Stimulated activated CD4-positive, alpha-beta T cell treated with anti-CD3 and anti-CD28 coated beads, Interleukin-1b, Interleukin-23, amount 100 ng/mL, for 24 hours (primary cell): ENCODE measurements at places on chromosomes 7 and 10.

- no peak for DNase-seq
These were observed 19.4 kb upstream of the AKR1C1 start for GRCh38 chr10:4943821-4944220.

DNA sequence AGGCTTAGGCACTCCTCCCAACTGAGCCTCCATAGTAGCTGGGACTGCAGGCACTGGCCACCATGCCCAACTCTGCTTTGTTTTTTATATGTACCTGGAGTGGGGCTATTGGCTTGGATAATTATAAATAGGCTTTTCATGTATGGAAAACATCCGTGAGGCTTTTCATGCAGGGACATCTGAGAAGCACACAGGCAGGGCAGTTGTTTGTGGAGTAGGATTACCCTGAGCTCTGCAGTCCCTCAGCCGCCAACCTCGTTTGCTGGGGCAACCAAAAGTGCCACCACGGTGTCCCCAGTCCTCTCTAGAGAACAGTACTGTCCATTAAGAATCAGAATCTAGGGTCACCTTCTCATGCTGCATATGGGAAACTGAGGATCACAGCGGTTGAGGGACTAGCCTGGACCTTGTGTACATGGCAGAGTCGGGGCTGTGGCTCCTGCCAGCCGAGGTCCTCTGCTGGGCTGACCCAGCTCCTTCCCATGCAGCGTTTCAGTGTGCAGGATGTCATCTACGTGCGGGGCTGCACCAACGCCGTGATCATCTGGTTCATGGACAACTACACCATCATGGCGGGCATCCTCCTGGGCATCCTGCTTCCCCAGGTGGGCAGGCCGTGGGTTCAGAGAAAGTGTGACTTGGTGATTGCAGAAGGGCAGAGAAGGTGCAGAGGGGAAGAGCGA, 54.5 kb downstream of the TSPAN15 start:
- DNase-seq, result no peak

DNA sequence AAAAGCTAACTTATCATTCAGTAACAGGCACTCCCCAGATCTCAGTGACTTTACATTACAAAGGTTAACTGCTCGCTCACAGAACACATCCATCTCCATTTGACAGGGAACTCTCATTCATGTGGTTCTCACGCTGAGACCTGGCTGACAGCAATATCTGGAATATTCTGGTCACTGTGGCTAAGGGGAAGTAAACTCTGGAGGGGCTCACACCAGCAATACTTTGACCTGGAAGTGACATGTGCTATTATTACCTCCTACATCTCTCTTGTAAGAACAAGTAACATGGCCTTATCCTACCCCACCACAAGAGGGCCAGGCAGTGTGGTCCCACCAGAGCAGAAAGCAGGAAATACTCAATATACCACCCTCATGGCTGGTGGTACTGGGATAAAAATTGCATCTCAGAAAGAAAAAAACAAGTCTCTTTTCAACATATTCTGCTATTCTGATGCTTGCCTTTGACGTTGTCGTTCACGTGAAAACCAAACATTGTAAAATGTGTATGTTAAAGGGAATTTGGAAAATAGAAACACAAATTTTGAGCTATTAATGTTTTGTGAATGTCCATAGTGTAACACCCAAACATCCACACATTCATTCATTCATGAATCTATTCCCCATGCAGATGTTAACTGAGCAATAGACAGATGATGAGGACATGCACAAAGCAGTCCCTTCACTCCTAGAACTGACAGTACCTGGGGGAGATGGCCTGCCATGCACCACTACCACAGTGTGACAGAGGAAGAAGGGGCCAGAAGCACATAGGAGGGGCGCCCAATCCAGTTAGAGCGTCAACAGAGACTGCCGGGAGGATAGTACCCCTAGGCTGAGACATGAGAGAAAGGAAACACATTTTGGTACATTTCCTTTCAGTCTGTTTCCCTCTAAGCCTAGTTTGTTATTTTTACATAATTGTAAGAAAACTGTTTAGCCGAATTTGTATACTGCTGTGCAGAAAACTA, 166.0 kb upstream of the SP4 start:
- DNase-seq, result no peak

GRCh38 chr7:75809396-75809795, 4.2 kb downstream of the CCL24 start:
- DNase-seq, result no peak

DNA sequence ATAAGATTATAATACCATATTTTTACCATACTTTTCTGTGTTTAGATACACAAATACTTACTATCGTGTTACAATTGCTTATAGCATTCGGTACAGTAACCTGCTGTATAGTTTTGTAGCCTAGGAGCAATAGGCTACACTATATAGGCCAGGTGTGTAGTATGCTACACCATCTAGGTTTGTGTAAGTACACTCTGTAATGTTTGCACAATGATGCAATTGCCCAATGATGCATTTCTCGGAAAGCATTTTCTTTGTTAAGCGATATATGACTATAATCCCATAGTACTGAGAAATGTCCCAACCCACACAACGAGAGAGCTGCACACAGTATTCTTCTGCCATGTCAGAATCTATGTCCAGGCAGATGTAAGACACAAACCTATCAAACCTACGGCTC, 160.0 kb downstream of the NEBL start:
- DNase-seq, result no peak

DNA sequence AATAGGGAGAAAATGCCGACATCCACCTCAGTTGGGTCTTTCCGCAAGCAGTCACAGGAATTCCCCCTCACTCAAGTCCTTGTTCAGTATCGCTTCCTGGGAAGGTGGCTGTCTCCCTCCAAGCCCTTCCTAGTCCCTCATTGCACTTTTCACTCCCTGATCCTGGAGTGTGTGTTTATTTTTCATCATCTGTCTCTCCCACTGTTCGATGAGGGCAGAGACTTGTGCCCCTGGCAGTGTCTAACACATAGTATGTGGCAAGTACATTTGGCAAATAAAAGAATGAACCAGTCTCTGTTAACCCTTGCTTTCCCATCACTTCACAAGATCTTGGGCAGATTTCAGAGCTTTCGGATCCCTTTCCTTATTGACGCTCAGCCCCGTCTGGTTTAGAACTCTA, 24.0 kb upstream of the CACUL1 start:
- DNase-seq, result no peak

DNA sequence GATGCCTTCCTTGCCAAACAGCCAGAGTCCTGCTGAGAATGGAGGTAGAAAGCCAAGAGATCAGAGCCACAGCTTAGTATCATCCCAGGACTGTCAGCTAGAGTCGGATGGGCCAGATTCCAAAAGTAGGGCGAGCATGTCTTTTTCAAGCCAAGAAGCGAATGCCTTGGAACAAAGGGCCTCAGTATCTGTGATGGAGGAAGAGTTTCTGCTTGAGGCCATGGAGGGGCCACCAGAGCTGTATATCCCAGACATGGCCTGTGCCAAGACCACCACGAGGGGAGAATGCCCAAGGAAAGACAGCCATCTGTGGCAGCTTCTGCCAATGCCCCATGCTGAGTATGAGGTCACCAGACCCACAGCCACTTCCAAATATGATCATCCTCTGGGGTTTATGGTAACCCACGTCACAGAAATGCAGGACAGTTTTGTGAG, 44.3 kb upstream of the PPP1R17 start:
- no peak for DNase-seq

GRCh38 chr10:34624323-34625153, 190.6 kb downstream of the PARD3 start:
- no peak for DNase-seq

GRCh38 chr10:35328404-35329037, 7.8 kb upstream of the CCNY start:
- no peak for DNase-seq

DNA sequence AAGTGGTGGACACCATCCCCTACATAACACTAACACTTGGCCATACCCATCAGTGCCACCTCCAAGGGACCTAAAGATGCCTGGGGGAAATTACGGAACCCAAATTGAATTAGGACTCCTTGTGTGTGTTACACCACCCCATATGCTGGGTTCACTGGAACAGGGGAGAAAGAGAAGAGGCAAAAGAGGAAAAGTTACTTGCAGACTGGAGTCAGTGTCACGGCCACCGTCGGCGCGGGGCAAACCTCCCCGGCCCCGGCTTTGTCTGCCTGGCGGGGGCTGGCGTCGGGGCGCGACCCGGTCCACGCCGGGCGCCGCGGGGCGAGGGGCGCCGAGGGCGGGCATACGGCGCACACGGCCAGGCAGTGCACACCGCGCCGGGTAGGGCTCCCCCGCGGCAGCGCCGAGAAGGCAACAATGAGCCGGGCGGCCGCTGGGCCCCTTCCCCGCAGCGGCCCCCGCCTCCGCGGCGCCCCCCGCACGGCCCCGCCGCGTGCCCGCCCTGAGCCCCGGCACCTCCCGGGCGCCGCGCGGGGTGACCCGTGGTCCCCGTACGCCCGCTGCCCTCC, 171.1 kb downstream of the FAM107B start:
- DNase-seq, result no peak

DNA sequence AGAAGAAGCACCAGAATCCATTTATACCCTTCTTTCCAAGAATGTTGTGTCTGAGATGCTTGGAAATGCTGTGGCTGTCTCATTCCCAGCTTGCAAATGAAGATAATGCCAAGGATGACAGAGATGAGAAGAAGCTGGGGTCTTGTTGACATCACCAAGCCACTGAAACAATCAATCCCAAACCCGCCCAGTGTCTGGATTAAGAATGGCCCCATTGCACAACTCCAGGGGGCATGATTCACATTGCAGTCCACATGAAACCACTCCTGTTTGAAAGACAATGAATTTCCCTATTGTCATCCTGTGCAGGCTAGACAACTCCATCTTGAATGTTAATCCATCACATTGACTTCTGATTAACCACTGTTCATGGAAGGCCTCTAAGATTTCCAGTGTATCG, 28.6 kb downstream of the SORBS1 start:
- no peak for DNase-seq

DNA sequence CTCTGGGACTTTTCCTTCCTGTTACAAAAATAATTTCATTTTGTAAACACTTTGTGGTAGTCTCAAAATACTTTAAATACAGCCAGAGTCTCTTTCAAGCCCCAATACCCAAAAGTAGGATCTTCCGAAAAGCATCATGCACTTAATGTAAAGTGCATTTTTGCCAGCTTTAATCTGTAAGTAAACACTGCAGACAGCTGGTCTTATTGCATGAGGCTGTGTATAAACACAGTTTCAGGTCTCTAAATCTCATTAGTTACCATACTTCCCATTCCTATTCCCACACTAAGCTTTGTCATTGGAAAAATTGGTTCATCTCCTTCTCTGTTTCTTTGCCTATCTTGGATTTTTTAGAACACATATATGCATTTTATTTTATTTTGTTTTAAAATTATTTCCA, 87.6 kb upstream of the GNAI1 start:
- DNase-seq, result no peak

GRCh38 chr7:45105588-45106188, 5.8 kb downstream of the TBRG4 start:
- no peak for DNase-seq

GRCh38 chr10:117830787-117831212, 215.9 kb downstream of the RAB11FIP2 start:
- no peak for DNase-seq

GRCh38 chr10:7773845-7774801, 13.7 kb downstream of the KIN start:
- no peak for DNase-seq

GRCh38 chr7:33933611-33934281, 28.4 kb downstream of the BMPER start:
- DNase-seq, result no peak

DNA sequence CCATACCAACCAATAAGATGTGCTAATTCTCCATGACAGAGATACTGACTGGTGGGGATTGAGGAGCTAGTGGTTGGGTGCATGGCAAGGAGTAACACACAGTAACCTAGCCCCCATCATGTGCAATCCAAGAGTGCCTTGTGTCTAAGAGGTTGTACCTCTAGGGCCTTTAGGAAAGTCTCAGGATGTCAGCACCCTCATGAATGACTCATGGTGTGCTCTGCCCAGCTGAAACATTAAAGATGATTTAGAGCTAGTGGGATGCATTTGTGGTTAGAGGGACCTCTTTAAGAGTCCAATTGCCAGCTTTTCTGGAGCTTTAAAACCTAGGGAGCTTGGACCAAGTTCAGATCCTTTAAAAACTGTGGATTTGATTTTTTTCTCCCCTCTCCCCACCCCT, 181.1 kb downstream of the HERPUD2 start:
- DNase-seq, result no peak

DNA sequence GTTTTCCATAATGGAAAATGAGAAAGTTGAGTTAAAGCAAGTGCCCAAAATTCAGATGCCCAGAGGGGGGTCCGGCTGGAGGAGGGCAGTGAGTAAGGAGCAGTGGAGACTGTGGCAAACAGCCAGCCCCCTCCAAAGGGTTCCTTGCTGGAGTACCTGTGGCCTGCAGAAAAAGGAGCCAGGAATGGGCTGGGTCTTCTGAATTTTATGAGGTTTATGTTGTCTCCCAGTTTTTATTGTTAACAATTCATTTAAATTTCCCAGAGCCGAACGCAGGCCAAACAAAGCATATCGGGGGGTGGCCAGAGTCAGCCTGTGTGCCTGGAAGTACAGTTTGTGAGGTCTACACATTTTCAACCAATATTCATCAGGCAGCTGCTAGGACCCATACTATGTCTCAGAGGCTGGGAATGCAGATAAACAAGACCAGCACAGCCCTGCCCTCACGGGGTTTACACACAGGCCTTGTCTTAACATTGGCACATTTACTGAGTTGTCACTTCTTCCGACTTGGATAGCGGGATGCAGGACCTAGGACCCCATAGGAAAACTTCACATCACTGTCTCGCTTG, 12.9 kb upstream of the CSGALNACT2 start:
- DNase-seq, result no peak

DNA sequence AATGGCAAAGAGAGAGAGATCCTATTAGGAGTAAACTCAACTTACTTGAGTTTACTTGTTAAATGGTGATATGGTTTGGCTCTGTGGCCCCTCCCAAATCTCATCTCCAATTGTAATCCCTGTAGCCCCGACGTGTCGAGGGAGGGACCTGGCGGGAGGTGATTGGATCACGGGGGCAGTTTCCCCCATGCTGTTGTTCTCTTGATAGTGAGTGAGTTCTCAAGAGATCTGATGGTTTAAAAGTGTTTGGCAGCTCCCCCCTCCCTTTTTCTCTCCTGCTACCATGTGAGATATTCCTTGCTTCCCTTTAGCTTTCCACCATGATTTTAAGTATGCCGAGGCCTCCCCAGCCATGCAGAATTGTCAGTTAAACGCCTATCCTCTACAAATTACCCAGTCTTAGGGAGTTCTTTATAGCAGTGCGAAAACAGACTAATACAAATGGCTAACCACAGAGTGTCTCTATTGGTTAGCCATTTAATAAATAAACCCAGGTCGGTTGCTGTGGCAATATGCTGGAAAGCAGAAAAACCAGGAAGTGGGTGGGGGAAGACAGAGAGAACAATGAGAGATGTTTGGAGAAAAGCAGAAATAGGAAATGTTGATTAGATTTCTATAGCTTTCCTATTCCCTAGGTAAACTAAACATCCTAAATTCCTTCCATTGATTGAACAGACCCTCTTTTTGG, 3.0 kb upstream of the STMP1 start:
- DNase-seq, result no peak

DNA sequence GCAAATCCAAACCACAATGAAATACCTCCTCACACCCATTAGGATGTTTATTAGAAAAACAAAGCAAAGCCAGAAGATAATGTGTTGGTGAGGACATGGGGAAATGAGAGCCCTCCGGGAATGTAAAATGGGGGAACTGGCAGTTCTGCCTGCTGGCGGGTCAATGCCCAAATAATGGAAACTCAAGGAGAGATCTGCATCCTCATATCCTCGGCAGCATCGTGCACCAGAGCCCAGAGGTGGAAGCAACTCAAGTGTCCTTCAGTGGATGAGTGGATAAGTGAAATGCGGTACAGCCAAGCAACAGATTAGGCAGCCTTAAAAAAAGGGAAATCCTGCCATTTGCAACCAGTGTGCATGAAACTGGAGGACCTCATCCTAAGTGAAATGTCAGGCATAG, 325.2 kb downstream of the WDR37 start:
- DNase-seq, result no peak
